ENCODE measurements at places on chromosomes 16 and 17.

DNA sequence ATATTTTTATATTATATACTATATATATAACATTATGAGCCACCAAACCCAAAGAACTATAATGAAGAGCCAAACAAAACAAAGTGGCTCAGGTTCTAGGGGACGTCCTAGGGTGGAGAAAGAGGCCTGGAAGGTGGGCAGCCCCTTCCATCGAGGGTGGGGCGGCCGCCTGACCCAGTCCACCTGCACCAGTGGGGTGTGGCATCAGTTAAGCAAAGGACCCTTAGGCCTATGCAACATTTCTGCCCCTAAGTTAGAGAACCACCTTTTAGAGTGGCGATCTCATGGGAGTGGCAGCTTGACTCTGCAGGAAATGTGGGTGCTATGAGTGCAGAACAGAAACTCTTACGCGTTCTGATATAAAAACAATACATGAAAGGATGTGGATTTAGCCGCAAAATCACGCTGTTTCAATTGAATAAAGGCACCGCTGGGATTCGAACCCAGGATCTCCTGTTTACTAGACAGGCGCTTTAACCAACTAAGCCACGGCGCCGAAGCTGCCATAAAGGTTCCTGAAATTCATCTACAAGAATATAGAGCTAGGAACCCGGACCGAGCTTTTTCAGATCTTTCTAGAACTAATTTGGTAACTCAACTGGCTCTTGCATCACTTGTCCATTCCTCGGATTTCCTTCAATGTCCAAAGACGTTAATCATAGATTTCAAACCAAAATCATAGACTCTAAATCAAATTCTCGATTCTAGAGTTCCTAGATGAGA lies 15.6 kb upstream of the AURKB start:
- no peak for DNase-seq

DNA sequence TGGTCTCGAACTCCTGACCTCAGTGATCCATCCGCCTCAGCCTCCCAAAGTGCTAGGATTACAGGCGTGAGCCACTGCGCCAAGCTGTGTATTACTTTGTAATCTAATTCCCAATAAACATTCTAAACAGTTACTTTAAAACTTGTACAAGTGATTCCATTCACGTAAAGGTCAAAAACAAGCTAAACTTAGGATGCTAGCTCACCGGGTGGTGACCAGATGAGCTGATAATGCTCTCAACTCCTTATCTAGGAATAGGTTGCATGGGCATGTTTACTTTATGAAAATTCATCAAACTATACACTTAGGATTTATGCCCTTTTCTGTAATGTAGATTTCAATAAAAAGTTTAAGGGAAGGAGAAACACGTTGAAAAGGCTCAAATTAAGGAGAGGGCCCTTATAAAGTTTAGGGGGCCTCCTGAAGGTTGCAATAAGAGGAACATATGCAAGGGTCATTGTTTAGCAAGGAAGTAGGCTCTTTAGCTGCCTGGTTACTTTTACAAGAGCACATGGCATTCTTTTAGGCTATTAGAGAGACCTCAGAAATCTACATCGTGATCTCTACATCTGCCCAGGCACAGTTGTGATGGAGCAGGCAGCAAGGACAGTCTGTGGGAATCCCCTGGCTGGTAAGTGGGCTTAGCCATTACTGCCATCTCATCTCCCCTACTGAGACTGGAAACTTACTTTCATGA lies 13.3 kb downstream of the CDR2 start:
- DNase-seq = no peak

- no peak for DNase-seq
Observed at GRCh38 chr17:41251261-41251660, 1.8 kb downstream of the KRTAP9-4 start.

- no peak for DNase-seq
Observed at GRCh38 chr17:59154292-59154720, 680 bp downstream of the SKA2 start.

GRCh38 chr17:7552621-7553051 lies 3.8 kb downstream of the TNFSF12 start:
- no peak for DNase-seq

DNA sequence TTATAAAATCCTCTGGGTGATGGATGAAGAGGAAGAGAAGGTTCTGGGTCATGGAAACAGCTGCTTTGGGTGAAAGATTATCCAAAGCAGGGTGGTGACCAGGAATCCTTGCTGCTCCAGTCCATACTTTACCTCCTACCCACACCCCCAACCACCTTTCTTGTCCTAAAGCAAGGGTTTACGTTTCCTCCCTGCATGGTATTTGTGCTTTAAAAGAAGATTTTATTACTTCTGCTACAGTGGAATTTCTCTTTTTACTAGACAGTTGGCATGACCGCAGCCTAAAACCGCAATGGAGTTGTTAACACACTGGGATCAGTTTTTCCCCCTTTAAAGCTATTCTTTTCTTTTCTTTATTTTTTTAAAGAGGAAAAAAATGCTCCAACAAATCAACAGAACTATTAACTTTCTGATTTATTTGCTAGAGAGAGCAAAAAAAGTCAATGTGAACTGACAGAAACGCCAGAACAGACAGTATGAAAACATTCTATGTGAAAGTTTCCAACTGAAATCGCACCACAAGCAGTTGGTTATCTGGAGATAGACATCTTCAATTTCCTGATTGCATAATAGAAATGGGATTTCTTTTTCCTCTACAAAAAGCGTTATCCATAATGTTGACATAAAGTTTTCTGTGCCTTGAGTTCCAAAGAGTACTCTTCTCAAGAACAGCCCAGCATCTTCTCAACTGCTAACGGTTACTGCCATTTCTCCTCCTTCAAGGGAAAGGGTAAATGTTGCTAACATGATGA lies 236.0 kb downstream of the IRX3 start:
- DNase-seq = no peak

- no peak for DNase-seq
Observed at GRCh38 chr16:27197004-27197403, 6.3 kb upstream of the KDM8 start.

DNA sequence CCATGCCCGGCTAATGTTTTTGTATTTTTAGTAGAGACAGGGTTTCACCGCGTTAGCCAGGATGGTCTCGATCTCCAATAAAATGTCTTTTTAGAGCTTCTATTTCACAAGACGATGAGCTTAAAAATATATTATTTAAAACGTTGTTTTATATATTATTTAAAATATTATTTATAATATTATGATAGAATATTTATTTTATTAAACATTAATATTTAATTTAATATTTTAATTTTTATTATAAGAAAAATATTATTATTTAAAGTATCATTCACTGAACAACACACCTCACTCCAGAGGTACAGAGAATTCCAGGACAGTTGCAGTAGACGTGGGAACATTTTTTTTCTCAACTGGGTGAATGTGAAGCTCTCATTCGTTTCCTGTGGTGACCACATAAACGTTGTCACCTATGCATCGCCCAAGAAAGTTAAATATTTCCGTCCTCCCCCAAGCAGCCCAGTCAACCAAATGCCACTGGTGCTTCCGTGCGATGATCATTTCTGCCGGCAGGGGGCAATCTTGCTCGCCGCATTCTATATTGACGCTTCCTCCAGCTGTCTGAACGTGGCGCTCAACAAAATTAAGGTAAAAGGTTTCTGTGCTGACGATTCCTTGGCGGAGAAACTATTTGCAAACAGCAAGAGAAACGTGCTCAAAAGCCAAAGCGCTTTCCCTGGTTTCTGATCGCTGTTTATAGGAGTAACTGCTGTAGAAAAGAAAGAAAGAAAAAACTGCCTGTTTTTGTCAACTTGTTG lies 41.7 kb upstream of the PRSS54 start:
- peak; percentile 21 for DNase-seq

- no peak for DNase-seq
Observed at GRCh38 chr17:17551361-17551760, 40.1 kb downstream of the PEMT start.

DNA sequence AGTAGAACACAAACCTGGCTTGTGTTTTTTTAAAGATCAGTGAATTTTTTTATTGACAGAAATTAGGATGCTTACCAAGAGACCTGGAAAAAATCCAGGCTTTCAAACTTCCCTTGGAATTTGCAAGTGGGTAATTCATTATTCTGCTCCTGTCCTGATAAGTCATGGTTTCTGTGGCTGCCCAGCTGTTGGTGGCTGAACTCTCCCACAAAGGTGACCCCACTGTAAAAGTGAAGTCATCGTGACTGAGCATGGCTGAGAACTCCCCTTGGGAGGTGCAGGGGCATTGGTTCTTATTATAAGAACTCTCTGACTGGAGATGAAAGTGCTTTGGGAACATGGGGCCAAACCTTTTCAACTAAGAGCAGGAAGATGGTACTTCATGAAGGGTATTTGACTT lies 46.6 kb upstream of the TANC2 start:
- DNase-seq = no peak

DNA sequence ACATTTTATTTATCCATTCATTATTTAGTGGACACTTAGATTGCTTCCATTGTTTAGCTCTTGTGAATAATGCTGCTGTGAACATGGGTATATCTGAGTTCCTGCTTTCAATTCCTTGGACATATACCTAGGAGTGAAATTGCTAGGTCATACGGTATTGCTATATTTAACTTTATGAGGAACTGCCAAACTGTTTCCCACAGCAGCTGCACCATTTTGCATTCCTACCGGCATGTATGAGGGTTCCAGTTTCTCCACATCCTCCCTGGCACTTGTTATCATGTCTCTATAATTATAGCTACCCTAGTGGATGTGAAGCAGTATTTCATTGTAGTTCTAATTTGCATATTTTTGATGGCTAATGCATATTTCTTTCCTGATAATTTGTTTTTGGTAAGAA lies 23.7 kb upstream of the DRG2 start:
- DNase-seq = no peak

DNA sequence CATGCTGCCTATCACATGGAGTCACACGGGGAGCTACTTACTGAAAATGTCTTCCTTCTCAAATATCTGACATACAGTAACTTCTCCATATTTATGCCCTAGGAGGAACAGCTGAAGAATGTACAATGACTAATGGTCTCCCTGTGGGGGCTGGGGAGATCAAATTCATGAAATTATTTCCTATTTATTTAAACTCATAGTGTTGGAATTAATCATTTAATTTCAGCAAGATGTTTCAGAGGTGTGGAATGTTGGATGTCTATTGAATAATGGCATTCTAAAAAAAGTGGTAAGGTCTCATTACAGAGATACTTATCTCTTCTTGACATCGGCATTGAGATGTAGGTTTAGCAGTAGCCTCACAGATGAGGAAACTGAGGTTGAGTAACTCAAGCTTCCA lies 214.3 kb upstream of the CDH11 start:
- DNase-seq = peak; percentile 48

- no peak for DNase-seq
Observed at GRCh38 chr16:70592106-70592571, 54.2 kb upstream of the IL34 start.

- DNase-seq = no peak
Observed at GRCh38 chr16:74775255-74775654, 635 bp upstream of the FA2H start.

DNA sequence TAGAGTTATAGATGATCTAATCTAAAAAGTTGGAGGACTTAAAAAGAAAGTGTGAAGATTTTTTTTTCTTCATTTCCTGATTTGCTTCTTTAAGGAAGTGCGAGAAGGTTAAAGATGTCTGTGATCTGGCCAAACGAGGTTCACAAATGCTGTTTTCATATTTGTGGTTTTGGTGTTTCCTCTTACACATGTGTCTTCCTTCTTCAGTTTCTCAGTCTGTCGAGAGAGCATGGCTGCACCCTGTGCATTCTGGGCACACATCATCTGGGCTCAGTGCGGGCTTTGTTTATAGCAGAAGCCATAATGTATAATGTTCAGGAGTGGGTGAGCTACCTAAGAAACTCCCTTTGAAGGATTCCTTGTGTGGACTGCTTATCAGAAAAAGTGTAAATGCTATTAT lies 260.4 kb upstream of the TBX2 start:
- DNase-seq = no peak

DNA sequence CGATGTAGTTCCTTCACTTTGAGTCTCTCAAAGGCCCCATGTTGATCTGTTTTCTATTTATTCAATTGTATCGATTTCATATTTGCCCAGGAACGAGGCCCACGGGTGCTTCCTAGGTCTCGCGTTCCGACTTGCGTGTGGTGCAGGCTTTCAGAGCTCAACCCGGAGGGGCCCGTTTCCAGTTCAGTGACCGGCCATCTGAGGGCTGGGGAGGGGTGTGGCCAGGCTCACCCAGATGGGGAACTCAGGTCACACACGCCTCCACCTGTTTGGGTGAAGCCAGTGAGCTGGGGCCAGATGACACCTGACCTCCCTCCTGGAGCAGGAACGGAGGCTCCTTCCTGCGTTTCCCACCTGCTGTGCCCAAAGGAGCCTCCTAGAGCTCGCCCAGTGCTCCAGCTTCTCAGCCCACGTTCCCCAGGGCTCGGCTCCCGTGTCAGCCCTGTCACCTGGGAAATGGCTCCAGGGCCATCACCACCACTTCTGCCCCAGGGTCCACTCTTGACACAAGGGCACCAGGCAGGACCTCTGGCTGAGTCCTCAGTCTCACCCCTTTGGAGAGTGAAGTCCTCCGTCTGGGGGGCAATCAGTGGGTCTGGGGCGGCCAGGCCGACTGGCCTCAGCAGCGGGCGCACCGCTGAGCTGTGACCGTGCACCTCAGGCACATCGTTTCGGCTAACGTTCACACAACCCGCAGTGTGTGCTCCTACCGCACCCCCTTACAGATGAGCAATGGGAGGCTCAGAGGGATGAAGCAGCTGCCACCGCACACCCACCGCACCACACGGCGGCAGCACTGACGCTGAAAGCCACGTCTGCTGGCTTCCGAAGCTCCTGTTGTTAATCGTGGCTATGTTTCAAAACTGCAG lies 18.0 kb downstream of the FOXF1 start:
- no peak for DNase-seq

DNA sequence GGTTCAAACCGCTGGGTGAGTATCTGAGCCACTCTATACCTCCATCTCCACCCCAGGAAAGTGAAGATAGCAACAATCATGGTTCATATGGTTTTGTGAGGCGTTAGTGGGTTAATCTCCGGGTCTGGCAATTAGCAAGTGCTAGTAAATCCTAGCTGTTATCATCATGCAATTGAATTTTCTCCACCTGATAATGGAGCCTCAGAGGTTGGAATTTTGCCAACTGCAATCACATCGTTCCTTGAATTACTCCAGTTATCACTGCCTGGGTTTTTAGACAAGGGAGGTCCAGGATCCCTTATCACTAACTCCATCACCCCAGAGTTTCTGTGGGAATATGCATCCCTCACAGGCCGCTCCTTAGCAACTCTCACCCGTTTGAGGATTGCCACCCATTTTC lies 311.5 kb downstream of the RBFOX1 start:
- no peak for DNase-seq

- DNase-seq = no peak
Observed at GRCh38 chr16:1984347-1985225, 593 bp downstream of the GFER start.

DNA sequence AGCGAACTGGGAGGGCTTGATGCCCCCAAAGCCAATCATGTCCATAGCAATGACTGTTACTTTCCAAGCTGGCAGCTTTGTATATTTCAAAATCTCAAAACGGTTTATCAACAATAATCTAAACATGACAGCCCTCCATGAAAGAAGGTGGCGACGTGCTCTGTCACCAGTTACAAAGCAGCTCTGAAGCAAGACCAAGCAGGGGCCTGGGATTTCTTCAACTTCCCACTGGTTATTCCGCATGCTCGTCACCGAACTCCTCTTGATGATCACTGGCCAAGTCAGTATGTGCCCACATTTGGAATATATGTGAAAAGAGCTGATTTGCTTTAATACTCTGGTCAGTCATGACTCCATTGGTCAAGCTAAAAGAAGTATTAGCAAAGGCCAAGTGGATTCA lies 175.6 kb downstream of the VPS53 start:
- DNase-seq = no peak

GRCh38 chr17:37492167-37492566 lies 2.5 kb downstream of the DUSP14 start:
- no peak for DNase-seq

GRCh38 chr17:16259926-16260325 lies 42.9 kb downstream of the PIGL start:
- DNase-seq = no peak

GRCh38 chr17:76714822-76715495 lies 4.2 kb upstream of the MXRA7 start:
- no peak for DNase-seq

Data from keratinocyte (primary cell).